ENCODE measurements at places on chromosomes 1 and 21.

- no peak for DNase-seq
Observed at GRCh38 chr1:195516036-195516435, 1092.2 kb downstream of the KCNT2 start.

GRCh38 chr1:65232461-65232990 lies 76.8 kb upstream of the DNAJC6 start:
- DNase-seq = no peak

- no peak for DNase-seq
Observed at GRCh38 chr1:89904219-89904980, 83.6 kb downstream of the LRRC8D start.

DNA sequence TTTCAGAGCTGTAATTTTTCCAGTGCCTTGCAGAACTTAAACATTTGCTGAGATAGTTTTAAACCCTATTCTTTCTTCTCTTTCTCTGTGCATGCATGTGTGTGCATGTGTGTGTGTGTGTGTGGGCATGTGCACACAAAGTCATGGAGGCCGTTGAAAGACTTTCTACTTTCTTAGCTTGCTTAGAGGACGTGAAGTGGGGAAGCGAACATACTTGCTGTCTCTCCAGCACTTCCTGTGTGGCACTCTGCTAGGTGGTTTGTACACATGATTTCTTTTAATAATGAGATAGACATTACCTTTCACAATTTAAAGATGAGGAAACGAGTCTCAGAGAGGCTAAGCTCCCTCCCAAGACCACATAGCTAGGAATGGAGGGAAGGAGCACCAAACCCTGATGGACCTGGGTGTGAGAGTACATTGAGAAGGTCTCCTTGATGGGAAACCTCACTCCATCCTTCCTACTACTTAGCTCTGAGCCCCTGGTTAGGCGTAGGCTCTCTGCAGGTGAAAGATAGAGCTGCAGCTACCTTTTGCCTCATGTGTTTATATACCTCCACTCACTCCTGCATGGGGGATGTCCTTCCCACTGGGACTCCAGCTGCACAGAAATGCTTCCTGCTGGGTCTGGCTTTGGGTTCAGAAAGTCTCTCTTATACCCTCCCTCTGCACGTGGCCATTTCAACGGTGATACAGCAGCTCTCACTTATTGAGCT lies 101.9 kb upstream of the USP24 start:
- DNase-seq = no peak

GRCh38 chr1:234972411-234973191 lies 156.0 kb downstream of the TOMM20 start:
- DNase-seq = no peak

GRCh38 chr21:45352621-45353139 lies 52.3 kb upstream of the COL18A1 start:
- DNase-seq = no peak

GRCh38 chr1:9822490-9822889 lies 1.3 kb downstream of the CLSTN1 start:
- no peak for DNase-seq

DNA sequence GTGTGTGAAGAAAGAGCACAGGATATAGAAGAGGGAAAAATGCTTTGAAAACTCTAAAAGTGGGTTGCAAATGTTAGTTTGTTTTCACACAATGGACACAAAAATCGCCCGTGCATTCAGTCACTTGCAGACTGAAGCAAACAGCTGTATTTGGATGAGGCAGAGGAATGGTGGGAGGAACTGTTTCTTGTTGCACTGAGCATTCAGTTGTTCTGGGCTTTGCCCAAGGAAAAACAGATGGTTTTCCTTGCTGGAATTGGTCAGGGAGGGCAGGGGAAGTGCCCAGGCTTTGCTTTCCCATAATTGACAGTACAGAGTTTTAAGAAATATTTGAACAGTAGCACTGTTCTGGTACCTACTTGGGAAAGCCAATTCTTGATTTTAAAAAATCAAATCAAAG lies 19.5 kb upstream of the WARS2 start:
- DNase-seq = no peak

GRCh38 chr1:214402613-214403083 lies 121.7 kb downstream of the SMYD2 start:
- DNase-seq = no peak

DNA sequence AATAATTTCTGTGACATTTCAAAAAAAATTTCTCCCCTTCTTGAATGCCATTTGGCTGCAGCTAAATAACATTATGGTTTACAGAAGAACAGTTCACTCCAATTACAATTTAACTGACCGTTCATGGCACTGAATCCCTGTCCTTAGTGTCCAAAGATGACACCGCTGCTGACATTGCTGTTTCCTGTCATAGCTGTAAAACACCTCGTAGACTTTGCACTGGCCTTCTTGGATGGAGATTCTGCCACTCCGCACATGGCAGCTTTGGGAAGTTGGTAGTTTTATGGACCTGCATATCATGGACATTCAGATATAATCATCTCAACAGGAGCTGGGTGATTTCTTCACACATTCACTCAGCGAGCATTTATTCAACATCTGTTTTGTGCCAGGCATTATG lies 5.0 kb downstream of the ARMH1 start:
- no peak for DNase-seq

GRCh38 chr1:2570332-2570731 lies 14.2 kb downstream of the TNFRSF14 start:
- no peak for DNase-seq

DNA sequence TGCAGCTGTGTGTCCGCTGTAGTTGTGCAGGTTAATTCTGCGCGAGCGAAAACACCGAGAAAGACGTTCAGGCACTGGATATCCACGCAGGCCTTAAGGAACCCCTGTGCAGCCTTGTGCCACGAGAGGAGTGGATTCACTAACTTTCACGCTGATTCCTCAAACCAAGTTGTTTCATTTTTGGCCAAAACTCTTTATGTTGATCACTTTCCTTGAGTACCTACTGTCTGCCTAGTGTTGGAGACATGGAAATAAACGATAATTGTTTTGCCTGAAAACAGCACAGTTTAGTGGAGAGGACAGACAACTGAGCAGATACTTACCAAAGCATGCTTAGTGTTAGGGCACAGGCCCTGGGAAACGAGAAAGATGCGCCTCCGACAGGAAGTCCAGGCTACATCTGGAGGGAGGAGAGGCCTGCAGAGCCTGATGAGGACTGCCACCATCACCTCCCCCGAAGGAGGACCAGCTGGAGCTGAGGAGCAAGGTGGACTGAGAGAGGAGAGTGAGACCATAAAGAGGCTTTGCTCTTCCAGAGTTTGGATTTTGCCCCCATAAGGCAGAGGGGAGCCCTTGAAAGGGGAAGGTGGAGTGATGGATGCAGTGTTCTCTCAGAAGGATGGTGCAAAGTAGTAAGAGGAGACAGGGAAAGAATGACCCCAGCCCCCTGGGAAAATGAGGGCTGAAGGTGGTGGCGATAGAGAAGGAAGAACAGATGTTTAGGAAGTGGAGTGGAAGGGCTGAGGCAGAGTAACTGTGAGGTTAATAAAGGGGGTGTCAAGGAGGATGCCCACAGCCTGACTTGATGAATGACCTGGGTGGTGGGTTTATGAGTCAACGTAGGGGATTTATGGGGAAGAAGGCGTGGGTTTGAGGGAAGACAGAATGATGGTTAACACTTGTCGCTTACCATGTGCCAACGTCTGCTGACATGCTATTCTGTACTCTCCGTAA lies 956 bp upstream of the SCAF4 start:
- no peak for DNase-seq

DNA sequence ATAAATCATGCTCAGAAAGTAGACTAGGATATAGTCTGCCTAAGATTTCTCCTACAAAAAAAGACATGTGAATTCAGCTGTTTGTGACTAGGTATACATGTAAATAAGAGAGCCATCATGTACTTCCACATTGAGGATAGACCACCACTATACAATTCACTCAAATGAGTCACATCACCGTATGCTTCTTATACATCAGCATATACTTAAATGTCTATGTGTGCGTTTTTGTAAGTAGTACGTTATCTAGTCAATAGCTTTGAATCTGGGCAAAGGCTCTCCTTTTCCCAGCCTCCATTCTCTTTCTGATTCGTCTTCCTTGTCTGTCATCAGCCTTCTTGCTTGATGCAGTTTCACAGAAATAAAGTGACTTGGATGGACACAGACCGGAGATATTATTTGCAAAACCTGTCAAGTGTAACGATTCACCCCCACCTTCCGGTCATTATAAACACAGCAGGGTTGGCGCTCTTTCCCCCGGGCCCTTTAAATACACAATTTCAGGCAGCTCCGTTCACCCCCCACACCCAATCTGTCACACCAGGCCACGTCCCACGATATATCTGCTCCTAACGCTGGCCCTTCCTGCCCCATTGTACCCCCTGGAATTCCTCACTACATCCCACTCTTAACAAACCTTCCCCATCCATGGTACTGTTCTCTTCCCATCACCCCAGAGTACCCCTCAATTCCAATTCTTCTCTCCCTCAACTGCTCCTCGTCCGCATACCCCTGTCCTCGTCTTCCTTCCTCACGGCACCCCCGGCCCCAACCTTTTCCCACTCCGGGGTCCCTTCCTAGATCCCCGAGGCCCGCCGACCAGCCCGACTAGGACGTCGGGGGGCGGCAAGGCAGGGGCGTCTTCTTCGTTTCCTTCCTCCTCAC lies 636 bp downstream of the VAMP4 start:
- no peak for DNase-seq

DNA sequence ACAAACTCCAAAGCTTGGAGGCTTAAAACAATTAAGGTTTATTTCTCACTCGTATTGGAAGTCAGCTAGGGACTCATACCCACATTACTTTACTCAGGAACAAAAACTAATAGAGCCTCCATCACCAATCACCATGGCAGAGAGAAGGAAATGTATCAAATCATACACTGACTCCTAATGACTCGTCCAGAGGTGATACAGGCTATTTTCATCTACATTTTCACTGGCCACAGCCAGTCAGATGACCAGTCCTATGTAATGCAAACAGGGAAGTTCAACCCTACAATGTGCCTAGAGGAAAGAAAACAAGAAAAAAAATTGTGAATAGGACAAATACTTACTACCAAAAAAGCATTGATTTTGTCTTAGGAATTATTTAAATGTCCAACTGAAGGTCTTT lies 110.3 kb downstream of the SEC16B start:
- DNase-seq = no peak

DNA sequence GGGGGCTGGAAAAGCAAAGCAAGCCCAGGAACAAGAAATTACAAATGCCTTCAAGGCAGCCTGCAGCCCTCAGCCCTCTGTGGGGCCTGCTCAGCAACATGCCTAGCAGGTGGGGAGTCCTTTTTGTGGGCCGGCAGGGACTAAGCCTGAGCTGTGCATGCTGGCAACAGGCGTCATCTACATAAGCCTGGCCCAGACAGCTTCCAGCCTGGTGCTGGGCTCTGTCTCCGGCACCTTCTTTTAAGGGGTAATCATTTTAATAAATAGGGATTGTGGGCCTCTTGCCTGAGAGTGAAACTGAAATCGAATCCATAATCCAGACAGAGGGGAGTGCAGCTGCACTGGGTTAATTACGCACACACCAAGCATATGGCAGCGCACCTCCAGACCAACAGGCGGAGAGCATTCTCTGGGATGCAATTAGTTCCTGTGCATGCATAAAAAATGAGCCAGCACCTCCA lies 96.6 kb downstream of the DDX20 start:
- DNase-seq = no peak

DNA sequence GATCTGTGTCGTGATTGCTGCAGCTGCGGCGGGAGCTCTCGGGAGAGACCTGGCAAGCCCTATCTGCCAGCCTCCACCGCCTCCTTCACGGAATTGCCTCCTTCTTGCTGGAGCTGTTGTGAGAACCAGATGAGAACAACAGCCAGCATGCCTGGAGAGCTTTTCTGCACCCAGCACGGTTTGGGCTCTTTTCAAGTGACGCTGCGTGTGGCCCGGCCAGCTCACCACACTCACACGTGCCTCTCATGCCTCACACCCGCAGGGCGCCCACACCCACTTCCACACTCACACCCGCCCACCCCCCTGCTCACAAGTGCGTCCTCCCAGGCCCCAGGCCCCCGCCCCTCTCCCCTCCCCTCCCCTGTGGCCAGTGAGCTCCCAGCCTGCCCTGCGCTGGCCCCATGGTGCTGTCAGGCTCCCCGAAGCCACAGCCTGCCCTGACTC lies 135.7 kb upstream of the RUNX3 start:
- no peak for DNase-seq

DNA sequence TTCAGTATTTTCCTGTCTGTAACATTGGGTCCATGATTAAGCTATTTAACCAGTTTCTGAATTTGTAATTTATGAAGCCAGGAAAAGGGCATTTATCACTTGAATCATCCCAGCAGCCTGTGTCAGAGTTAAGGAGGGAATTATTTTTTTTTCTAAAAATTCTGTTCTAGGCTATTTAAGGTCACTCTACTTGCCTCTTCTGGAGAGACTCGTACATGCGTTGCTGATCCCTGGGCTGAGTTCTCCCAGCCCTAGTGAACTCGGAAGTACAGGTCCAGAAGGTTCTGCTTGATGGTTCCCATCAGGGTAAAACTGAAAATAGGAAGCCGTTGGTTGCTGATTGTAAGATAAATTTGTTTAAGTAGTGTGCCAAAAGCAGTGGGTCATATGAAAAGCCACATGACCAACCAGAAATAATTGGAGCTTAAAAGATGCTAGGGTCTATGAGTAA lies 90.7 kb downstream of the GPR88 start:
- DNase-seq = no peak

- no peak for DNase-seq
Observed at GRCh38 chr21:15455819-15456462, 273.8 kb upstream of the USP25 start.

- DNase-seq = no peak
Observed at GRCh38 chr1:204544321-204544720, 28.1 kb downstream of the MDM4 start.

DNA sequence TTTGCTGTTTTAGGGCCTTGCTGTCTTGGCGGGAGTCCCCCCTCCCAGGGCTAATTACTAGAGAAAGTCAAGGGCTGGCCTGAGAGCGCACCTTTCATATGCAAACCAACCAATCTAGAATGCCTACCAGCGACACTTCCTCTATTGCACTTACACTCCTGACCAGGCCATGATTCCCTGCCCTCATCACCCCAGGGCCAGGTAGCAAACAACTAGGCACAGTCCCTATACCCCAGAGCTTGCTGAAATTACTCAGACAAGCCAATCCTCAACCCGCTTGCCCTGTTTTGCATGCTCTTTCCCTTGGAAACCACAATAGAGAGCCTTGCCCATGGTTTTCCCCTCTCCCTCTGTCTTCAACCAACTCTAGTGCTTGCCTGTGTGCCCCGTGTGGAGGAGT lies 70.3 kb downstream of the URB2 start:
- no peak for DNase-seq

DNA sequence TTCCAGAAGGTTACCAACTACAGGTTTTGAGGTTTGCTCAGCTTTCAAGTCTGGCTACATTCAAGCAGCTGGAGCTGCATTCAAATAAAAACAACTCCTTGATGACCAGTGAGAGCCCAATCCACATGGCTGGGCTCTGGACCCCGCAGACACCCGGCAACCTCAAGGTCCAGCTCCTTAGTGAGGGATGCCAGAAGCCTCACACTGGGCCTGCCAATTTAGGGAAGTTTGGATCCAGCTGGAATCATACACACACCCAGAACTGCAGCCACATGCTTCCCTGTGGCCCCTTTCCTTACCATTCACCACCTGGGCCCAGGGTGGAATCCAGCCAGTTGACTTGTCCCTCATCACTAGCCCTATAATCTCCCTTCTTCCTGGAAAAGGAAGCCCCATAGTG lies 123.7 kb downstream of the UBE2U start:
- DNase-seq = no peak
